Activated CD4-positive, CD25-positive, alpha-beta regulatory T cell (primary cell): ENCODE measurements at places on chromosomes 11 and 22.

GRCh38 chr22:48395201-48395600 lies 1432.5 kb downstream of the BRD1 start:
- DNase-seq = no peak

- peak; percentile 25 for DNase-seq
Measured at GRCh38 chr11:110296226-110297075, at the start of gene RDX. Gene RDX, minus strand, starts transcription at chr11:110296614. Its CDS starts 16,922 bp downstream, at chr11:110279692.

- peak; percentile 21 for DNase-seq
Measured at GRCh38 chr11:13955971-13956421, 6.5 kb upstream of the SPON1 start.

GRCh38 chr11:76732643-76733042 lies 50.5 kb upstream of the TSKU start:
- no peak for DNase-seq

DNA sequence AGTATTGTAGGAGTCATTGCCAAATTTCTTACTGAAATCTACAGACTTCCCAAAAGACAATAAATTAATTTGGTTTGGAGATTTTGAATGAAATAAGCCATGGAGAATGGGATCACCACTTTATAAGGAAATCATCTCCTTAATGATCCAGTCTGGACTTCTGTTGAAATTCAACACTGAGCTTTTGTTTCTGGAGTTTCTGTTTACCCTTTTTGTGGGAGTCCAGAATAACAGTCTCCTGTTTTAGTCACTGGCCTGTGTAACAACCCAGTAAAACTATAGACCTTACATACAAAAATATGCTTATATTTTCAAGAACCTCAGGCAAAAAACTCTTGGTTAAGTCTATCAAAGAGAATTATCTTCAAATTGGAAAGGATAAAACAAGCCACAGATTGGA lies 321.7 kb upstream of the PLET1 start:
- DNase-seq = no peak

GRCh38 chr22:36323182-36323854 lies 64.4 kb downstream of the MYH9 start:
- no peak for DNase-seq

DNA sequence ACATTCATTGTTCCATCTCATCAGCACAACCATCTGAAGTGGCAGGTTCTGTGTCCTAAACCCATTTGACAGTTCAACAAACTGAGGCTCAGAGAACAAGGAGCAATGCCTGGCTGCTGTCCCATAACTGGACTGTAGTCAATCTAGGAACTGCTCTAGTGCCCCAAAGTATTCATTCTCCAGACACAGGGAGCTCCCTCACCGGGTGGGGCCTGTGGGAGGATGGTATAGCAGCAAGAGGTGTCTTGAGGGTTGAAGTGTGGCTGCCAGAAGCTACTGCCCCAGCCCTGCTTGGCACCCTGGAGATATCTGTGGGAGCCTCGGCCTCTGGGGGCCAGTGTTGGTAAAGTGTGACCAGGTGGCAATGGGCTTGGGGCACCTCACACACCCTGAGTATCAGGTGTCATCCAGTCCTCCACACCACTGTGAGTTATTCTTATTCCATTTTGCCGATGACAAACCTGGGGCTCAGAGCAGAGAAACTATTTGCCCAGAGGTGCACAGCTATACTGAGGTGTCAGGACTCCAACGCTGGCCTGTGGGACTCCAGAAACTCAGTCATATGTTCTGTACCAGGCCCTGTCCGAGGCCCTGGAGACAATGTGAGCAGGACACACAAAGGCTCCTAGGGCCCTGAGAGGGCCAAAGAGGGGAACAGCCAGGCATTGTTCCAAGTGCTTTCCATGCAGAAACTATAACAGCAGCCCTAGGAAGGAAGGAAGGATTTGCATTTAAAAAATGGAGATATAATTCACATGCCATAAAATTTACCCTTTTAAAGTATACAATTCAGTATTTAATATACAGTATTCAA lies 46.0 kb upstream of the KLHL35 start:
- no peak for DNase-seq
